ENCODE measurements at places on chromosomes 6 and 20.

- no peak for DNase-seq
Observed at GRCh38 chr20:24825591-24825990, 123.5 kb upstream of the CST7 start.

GRCh38 chr20:3235666-3236324 is 3.2 kb downstream of the SLC4A11 start:
- no peak for DNase-seq

GRCh38 chr6:82217018-82217586 is 30.4 kb downstream of the IBTK start:
- DNase-seq, result no peak

- DNase-seq, result no peak
Observed at GRCh38 chr20:45495501-45495941, 19.9 kb downstream of the SPINT3 start.

DNA sequence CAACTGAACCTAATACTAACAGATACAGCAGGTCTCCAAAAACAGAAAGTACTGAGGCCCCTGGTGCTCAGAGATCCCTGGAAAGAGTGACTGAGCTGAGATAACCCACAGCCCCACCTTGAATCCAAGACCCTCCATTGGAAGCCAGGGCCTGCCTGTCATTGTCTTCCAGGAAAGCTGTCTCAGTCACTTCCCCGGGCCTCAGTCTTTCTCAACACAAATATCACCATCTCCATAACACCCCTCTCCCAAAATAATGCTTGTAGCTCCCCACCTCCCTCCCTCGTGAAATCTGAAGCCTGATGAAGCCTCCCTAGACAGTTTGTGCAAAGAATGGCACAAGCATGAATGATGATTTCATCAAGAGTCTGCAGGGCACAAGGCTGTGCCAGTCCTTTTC is 138.2 kb upstream of the LRFN2 start:
- DNase-seq, result no peak

- DNase-seq, result no peak
Observed at GRCh38 chr6:128696691-128697689, 176.6 kb upstream of the PTPRK start.

GRCh38 chr6:163338671-163339405 is 75.7 kb upstream of the QKI start:
- peak; percentile 61 for DNase-seq

DNA sequence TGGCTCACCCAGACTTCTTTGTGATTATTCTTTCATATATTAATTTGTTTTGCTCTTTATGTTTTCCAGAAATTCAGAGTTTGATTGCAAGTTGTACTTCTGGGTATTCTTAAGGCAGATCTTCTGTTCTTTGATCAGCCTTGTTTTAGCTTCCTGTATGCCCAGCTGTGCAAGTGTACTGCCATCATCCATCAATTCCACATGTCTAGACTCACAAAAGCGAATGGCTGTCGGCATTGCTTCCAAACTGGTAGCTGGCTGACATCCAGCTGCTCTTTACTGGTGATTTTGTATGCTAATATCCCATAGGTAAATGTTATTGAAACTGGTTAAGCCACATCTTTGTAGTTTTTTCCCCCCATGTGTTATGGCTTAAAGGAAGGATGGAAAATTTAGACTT is 1084.8 kb upstream of the CITED2 start:
- no peak for DNase-seq

- no peak for DNase-seq
Observed at GRCh38 chr6:38391626-38392579, 247.8 kb downstream of the BTBD9 start.

DNA sequence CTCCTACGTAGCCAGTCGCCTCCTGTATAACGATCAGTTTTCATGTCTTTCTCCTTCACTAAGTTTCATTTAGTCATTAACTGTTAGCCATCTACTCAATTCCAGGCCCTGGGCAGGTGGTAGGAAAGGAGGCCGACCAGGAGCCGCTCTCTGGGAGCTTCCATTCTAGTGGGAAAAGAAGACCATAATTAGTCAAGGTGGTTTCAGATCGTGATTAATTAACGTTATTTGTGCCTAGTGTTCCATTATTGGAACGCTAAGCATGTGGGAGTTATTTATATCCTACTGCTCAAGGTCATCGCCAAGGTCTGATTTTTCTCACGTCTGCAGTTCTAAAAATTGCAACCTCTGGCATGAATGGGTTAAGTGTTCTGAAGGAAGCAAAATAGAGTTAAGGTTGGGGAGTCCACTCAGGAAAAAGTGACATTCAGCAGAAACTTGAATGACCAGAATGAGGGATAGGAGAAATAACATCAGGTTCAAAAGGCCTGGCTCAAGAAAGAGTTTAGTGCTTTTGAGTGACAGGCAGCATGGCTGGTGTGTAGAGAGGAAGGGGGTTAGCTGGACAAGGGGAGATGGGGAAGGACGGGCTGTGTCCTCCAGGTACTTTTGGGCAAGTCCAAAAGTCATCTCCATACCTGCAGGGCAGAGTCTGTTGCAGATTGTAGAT is 812 bp downstream of the SLC9A8 start:
- no peak for DNase-seq

DNA sequence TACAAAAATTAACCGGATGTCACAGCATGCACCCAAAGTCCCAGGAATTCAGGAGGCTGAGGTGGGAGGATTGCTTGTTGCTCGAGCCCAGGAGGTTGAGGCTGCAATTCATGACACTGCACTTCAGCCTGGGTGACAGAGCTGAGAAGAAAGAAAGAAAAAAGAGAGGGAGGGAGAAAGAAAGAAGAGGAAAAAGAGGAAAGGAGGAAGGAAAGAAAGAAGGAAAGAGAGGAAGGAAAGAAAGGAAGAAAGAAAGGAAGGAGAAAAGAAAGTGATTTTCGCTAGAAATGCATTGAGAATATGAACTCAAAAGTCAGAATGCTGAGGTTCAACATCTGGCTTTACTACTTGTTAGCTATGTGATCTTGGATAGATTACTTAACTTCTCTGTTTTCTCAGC is 6.6 kb downstream of the SENP6 start:
- no peak for DNase-seq

DNA sequence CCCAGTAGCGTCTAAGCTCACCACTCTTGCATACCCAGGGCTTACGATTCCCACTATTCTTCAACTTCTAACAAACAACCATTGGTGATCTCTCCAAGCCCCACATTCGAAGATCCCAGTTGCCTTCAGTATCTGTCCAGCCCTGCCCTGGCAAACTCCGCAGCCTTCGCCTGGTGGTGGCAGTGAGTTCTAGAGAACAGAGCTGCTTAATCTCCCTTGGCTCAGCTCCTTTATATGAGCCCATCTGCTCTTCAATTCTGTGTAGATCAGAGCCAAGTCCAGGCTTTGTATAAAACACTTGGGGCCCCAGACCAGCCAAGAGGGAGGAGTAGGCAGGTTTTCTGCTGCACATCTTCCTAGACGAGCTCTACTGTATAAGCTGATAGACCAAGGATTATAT is 193.3 kb downstream of the PHACTR1 start:
- no peak for DNase-seq

DNA sequence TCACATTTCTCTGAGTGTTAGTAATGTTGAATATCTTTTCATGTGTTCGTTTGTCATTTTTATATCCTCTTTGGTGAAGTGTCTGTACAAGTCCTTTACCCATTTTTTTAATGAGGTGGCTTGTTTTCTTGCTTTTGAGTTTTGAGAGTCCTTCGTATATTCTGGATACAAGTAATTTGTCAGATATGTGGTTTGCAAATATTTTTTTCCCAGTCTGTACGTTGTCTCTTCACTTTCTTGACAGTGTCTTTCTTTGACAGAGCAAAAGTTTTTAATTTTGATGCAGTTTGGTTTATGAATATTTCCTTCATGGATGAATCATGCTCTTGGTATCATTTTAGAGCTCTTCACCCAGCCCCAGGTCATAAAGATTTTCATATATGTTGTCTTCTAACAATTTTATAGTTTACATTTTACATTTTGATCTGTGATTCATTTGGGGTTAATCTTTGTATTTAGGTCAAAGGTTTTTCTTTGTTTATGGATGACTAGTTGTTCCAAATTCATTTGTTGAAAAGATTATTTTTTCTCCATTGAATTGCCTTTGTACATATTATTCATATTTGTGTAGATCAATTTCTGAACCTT is 152.5 kb downstream of the MRPL14 start:
- no peak for DNase-seq

- DNase-seq, result no peak
Observed at GRCh38 chr6:135212020-135212806, 31.1 kb downstream of the MYB start.

DNA sequence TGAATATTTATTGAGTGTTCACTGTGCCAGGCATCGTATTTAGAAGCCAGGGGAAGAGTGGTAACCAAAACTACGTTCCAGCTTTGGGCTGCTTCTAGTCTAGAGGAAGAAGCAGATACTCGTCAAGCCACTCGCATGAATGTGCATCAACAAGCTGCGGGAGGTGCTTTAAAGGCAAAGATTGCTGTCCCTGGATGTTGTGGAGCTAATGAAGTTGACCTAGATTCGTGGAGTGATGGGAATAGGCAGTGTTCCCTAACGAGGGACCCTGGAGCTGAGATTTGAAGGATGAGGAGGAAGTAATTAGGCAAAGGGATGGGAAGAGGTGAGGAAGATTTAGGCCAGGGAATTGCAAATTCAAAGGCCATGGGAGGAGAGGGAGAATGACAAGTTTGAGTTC is 118.9 kb downstream of the TMEM170B start:
- no peak for DNase-seq
